Mucosa of descending colon (tissue), 3 donors: ENCODE measurements at places on chromosomes 7 and 10.

DNA sequence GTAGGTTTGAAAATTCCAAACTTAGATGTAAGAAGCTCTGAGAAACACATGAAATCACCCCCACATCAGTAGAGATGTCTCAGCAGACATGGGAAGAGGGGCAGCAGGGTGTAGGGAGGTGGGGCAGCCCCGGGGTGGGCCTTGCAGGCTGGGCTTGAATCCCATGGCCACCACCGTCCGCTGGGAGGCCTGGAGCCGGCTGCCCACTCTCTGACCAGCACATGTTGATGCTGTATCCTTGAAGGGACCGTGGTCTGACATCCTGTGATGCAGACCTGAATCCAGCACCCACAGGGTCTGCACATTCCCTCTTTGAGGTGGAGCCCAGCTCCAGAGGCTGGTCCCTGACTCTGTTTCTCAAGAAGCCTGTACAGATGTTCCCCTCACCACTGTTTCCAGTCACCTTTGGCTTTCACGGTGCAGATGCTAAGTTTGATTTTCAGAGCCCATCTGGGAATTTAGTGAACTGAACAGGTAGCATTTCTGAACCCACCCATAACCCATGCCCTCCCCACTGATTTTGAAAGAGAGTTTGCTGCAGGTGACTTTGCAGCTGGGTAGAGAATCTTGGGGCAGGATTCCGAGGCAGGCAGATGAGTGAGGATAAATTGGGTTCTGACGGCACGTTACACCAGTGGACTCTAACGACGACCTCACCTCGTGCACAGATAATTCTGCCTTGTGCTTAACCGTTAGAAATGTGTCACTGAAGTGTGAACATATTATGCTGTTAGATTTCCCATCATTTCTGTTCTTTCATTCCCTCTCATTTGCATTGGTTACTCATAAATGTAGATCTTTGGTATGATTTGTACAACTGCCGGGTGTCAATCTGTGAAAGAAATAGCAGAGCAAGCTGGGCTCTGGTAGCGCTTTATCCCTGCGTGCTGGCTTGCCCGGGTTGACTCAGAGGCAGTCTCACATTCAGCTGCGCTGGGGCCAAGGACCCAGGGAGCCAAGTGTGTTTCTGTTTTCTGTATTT is 45.7 kb downstream of the IKZF1 start:
- DNase-seq, result no peak

DNA sequence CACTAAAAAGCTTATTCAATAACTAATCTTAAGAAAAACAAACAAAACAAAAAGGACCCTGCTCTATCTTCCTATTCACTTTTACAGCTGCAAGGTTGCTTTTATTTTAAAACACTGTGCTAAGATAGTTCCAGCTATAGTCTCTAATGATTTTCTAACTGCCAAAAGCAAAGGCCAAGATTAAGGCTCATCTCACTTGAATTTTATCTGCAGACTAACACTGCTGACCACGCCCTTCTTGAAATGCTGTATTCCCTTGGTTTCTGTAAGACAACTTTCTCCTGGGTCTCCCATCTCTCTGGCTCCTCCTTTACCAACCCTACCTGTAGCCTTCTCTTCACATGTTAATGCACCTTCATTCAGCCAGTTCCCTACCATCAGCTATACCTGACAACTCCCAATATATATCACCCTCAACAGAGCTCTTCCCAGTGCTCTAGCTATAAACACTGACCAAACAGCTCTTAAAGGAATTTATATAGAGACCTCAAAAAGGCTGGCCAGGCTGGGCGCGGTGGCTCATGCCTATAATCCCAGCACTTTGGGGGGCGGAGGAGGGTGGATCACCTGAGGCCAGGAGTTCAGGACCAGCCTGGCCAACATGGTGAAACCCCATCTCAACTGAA is 11.7 kb downstream of the SRPK2 start:
- no peak for DNase-seq

DNA sequence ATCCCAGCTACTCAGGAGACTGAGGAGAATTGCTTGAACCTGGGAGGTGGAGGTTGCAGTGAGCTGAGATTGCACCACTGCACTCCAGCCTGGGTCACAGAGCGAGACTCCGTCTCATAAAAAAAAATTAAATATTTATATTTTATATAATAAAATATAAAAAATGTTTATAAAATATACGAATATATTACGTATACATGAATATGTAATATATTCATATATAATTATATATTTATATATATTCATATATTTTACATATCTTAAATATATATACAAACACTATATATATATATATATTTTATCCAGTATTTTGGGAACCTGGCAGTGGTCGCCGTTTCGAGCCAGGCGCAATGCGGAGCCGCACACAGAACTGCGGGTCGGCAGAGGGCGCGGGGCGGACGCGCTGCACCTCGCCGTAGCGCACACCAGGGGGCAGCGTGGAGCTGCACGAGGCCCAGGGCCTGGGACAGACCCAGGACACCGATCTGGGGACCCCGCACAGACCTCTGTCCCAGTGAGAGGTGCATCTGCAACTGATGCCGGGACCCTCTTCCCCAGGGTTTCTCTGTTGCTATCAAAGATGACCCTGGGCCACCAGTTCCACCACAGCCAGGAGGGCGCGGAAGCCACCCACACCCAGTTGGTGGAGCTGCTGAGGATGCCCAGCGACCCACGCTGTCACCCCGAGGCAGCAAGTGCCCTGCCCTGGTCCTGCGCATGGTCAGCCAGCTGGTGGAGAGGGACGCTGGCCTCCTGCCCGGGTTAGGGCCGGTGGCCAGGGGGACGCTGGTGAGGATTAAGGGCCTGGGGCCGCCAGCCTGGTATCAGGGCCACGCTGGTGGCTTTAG is 22.7 kb downstream of the AP5Z1 start:
- peak; percentile 73 for DNase-seq

DNA sequence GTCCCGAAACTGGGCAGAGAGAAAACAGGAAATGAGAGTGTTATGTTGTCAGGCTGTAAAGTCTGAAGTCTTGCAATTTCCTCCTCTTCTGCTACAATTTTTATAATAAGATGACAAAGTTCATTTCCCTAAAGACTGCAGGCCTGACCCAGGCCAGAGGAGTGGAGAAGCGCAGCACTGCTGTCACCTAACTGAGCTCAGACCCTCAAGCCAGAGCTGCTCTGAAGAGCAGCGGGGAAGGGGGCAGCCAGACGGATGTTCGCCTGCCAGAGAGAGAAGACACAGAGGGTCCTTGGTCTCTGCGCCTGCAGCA is 12.6 kb upstream of the AOAH start:
- DNase-seq, result no peak

DNA sequence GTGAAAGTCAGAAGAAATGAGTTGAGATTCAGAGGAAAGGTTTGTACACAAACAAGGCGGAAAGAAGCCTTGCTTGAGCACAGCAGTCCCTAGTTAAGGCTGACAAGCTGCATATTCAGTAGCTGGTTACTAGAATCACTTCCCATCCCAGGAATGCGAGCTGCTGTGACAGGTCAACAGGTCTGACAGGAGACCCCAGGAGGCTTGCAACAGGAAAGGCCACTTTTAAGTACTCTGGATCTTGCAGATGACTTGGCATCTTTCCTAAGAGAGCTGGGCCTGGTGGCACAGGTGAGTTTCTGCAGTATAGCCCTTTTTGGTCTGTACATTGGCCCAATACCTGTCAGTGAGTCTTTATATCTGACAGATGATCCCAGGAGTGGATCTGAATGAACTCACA is 35.7 kb upstream of the UNC5B start:
- DNase-seq, result no peak
